ENCODE measurements at places on chromosomes 11 and 22.

DNA sequence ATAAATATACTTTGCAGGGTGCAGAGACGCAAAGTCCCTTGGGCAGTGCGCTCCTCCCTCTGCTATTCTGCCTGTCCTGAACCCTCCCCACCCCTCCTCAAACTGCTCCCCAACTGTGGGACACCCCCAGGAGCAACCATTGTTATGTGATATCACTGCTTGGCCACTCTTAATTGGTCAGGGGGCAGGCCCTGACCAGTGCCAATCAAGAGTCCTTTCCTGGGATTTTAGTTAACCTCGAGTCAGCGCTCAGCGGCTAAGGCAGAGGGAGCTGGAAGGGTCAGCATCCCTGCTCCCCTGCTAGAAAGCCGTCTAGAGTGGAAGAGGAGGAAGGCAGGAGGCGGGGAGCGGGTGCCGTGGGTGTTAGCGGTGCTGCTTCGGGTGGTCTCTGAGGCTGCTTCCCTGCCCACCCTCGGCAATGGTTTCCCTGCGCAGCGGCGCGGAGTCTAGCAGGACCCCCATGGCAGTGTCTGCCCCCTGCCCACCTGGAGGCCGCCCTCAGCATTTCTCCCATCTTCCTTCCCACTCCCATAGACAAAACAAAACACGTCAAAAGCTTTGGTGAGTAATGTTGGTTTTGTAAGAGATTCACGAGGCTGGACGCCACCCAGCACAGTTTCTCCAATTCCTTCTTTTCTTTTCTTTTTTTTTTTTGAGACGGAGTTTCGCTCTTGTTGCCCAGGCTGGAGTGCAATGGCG, 38.4 kb upstream of the A4GALT start:
- DNase-seq, result no peak

GRCh38 chr11:69218946-69219720, 63.4 kb downstream of the SMIM38 start:
- DNase-seq, result no peak

DNA sequence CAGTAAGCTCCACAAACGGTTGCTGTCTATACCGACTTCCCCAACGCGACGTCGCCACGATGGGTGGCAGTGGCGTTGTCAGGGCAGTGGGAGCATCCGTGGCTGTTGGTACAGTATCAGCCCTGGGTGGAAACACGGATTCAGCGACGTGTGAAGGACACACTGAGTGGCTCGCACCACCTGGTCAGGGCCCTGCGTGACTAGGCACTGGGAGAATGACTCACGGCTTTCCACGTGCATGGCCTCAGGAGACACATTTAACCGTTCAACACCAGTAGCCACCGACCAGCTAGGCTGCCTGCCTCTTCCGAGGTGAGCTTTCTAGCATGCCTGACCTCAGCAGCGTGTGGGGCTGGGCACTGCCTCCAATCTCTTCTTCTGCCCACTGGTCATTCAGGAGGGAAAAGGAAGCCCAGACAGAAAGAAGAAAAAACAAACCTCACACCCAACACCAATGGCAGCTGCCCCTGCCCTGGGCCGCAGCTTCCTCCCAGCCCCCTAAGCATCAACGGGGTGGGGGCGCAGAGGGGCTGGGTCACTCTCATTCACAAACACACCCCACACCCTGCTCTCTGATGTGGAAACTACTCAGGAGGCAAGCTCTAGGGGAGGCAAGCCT, 59.0 kb downstream of the MYH9 start:
- DNase-seq, result no peak

DNA sequence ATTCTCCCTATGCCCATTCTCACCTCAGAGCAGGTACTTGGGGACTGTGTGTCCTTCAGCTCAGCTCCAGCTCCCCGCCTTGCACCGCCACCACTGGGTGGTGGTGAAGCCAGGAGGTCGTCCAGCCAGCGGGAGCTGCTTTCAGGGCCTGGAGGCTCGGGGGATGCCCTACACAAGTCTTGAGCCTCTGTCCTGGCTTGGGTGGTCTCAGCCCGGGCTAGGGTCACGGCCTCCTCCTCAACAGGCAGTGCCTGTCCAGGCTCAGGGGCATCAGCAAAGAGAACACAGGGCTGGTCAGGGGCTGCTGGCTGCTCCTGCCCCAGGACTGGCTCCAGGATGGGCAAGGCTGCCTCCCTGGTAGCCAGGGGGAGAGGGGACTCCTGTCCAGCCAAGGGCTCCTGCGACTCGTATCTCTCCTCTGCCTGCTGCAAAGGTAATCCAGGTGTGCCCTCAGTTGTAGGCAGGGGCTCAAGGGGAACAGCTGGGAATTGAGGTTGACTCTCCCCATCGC, 12.2 kb downstream of the TNKS1BP1 start:
- DNase-seq, result no peak

GRCh38 chr22:22171357-22172218, 73.0 kb upstream of the VPREB1 start:
- no peak for DNase-seq

- DNase-seq, result no peak
Measured at GRCh38 chr11:118295815-118296454, 8.6 kb upstream of the CD3E start.

- DNase-seq, result no peak
Measured at GRCh38 chr22:23574371-23574811, 5.7 kb downstream of the IGLL1 start.

- DNase-seq, result no peak
Measured at GRCh38 chr11:92224054-92224406, 588 bp upstream of the FAT3 start.

DNA sequence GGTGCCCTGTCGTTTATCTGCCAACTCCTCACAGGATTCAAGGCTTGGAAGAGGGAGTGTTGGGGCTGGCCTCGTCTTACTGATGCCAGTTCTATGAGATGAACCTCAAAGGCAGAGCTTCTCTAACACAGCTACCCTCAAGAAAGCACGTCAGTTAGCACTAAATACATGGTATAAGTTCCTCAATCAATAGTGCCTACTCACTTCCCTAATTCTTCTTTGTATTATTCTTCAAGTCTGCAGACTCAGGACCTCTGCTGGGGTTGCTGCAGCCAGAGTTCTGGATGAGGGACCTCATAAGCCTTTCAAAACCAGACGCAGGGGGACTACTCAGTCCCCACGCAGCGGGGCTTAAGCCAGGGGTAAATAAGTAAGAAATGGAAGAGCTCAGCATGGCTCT, 118.3 kb downstream of the VPREB1 start:
- DNase-seq, result no peak

GRCh38 chr22:50074056-50074455, 11.2 kb downstream of the MLC1 start:
- DNase-seq, result no peak

DNA sequence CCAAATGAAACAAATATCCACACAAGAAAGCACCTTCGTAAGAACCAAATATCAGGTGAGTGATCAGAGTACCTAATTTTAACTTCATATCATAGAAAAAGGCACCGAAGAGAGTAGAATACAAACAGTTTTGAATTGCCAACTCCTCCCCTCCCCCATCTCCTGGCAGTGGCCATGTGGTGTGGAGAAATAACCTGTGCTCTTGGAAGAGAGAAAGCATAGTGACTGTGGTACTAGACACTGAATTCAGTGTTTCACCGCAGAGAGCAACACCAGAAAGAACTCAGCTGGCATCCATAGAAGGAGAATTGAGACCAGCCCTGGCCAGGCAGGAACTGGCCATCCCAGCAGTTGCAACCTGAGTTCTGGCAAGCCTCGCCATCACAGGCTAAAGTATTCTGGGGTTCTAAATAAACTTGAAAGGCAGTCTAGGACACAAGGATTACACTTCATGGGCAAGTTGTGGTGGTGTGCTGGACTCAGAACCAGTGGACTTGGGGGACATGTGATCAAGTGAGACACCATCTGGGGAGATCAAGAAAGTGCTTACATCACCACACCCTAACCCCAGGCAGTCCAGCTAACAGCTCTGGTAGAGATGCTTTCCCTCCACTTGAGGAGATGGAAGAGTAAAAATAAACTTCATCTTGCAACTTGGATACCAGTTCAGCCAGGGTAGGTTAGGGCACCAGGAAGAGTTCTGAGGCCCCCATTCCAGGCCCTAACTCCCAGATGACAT, 1003.2 kb downstream of the NTM start:
- no peak for DNase-seq

DNA sequence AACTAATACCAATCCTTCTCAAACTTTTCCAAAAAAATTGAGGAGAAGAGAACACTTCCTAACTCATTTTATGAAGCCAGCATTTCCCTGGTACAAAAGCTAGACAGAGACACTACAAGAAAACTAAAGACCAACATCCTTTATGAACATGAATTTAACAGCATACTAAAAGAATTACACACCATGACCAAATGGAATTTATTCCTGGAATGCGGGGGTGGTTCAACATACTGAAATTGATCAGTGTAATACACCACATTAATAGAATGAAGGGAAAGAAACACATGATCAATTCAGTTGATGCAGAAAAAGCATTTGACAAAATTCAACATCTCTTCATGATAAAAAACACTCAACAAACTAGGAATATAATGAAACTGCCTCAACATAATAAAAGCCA, 148.1 kb downstream of the WNT7B start:
- no peak for DNase-seq

All from T-helper 22 cell (primary cell).